Large intestine (tissue), 12 donors: ENCODE measurements at places on chromosomes 16 and 17. TPM values are rescaled to one million over a fixed set of nuclear protein-coding genes. Genes with fewer than 3 reads are reported as not detected.

Gene TM4SF5
- 44.0 TPM for polyA plus RNA-seq

Gene FBXW10
- 1.1 TPM for polyA plus RNA-seq

Gene ATP5PD
- polyA plus RNA-seq: 321 TPM

Gene NHERF2
- 32.3 TPM for polyA plus RNA-seq

Gene HEXD
- 50.4 TPM for polyA plus RNA-seq

Gene SOCS1
- 2.9 TPM for polyA plus RNA-seq

Gene ADAD2
- 0.43 TPM for polyA plus RNA-seq

Gene IRX6
- polyA plus RNA-seq: not detected

Gene ABCC11
- polyA plus RNA-seq: 0.21 TPM

Gene DOC2B
- 7.0 TPM for polyA plus RNA-seq

Gene ADGRG1
- polyA plus RNA-seq: 102 TPM

Gene ANKRD40CL
- polyA plus RNA-seq: 28.4 TPM

DNA sequence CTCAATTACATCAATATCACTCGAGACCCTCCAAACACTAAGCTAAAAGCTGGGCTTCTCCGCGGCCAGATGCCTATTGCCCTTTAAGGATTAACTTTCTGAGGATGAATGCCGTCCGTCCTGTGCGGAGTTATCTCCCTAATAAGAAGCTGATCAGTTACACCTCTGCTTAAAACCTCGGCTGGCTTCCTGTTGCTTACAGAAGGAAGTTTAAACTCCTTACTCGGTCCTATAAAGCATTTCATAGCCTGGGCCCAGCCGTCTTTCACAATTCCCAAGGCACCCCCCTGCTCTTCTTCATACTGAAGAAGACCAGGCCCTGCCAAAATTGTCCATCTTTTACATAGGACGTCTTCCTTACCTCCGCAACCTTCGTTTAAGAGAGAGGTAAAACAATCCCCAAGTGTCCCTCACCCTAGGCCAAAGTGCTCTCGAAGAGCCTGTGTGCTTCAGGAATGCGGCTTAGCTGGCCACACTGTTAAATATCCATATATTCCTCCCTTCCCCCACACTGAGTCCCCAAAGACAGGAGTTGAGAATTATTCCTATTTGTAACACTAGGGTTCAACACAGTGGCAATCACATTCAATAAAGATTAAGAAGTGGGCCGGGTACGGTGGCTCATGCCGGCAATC is 112.6 kb upstream of the IRX5 start:
- no peak for DNase-seq

GRCh38 chr16:65406116-65406515 is 284.3 kb upstream of the CDH11 start:
- no peak for DNase-seq

GRCh38 chr17:58270476-58271215 is 10.1 kb downstream of the MPO start:
- no peak for DNase-seq

DNA sequence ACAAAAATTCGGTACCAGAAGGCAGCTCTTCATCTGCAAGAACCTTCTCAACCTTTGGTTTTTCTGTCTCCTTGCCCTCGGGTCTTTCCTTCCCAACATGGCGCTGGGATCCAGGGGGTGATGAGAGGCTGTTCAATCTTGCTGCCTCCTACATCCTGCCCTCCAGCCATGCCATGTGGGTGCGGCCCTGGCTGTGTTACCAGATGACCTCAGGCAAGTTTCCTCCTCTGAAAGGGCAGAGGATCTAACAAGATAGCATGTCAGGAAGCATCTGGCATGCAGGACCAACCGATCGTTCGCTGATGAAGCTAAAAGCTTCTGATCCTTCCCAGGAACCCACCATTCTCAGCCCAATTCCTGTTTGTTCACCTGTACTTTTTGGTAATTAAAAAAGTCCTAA is 36.8 kb upstream of the BCAR1 start:
- no peak for DNase-seq

GRCh38 chr17:60332574-60332973 is 59.4 kb downstream of the USP32 start:
- DNase-seq: no peak

- no peak for DNase-seq
Observed at GRCh38 chr16:53769787-53770186, 65.8 kb downstream of the FTO start.

GRCh38 chr16:86810062-86810461 is 231.7 kb downstream of the FOXL1 start:
- DNase-seq: no peak

DNA sequence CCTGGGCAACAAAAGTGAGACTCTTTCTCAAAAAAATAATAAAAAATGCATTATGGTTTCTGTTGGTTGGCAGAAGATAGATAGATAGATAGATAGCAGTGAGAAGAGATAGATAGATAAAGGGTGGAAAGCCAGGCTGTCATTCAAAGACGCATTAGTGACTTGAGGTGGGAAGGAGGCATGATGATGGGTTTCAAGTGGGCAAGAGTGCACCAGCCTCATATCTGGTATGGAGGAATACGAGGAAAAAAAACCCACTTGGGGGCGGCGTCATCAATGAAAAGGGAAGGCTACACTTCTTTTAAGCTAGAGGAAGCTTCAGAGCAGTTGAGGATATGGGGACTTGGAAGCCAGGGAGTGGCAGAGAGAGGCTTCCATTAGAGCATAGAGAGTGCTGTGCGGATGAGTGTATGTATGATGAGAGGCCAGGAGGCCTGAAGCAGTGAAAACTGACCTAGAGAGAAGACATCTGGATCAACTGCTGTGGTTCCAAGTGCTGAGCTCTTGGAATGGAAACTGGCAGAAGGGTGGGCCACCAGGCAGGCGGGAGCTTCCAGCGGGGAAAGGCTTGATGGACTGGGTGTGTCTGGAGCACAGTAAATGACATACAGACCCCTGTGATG is 31.8 kb downstream of the CEP95 start:
- DNase-seq: no peak

DNA sequence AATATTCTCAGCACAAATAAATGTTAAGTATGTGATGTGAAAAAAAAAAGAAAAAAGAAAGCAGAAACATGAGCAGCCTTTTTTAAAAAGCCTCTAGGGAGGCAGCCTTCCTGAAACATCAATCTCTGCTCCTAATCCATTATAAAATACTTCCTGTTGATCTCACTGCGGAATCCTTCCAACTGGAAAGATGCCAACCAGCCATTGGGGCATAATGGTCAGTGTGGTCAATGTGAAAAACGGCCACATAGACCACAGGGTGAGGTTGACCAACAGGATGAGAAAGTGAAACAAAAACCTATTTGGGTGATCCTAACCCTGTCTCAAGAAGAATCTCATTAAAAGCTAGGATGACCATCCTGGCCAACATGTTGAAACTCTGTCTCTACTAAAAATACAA is 26.1 kb upstream of the ABCA8 start:
- DNase-seq: no peak

DNA sequence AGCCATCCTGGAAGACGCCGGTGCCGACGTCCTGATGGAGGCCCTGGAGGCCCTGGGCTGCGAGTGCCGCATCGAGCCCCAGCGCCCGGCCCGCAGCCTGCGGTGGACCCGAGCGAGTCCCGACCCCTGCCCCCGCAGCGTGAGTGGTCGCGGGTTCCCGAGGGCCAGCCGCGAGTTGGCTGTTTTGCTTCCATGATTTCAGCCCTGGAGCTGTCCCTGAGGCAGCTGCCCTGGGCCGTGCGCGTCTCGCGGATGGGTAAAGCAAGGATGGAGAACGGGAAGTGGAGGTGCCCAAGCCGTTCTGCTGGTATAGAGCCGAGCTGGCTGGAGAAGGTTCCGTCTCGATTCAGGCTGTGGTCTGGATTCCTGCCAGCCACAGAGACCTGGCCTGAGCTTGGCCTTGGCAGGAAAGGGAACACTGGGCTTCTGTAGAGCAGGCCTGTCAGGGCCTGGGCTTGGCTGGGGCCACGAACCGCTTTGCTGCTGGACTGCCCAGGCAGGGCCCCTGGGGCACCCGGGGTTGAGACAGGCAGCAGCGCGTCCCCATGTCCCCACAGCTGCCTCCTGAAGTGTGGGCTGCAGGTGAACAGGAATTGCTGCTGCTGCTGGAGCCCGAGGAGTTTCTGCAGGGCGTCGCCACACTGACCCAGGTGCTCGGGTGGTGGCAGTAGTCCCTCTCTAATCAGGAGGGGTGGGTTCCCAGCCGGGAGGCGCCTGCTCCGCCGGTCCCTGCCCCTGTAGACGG is 941 bp upstream of the MRPS34 start:
- DNase-seq: no peak

GRCh38 chr16:46859719-46860152 is 24.4 kb upstream of the GPT2 start:
- no peak for DNase-seq

DNA sequence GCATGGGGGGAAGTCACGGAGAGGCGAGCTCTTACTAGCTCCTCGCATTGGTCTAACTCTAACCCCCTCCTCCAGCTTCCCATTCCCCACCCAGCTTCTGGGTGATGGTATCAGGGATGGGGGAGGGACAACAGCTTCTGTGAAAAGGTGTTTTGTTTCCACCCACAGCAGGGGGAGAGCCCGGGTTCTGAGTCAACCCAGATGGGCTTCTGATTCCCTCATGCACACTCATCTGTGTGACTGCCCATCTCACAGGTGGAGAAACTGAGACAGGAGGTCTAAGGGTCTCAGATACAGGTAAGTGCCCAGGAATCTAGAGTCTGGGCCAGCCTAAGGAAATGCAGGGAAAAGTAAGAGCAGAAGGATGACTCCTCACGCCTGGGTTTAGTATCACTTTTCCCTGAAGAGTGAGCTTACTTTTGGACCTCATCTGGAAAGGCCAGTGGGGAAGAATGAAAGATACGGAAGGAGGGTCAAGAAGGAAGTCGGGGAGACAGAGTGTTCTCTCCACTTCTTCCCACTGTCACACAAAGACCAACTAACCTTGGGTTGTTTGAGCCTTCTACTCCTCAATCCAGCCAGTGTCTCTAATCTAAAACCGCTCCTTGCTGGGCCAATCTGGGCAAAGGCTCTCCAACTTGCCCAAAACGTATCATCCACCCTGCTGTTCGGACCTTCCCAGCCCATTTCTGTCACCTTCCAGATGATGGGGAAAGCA is 3.1 kb upstream of the TLCD2 start:
- no peak for DNase-seq

GRCh38 chr16:19766988-19767387 is 48.9 kb downstream of the IQCK start:
- DNase-seq: no peak

DNA sequence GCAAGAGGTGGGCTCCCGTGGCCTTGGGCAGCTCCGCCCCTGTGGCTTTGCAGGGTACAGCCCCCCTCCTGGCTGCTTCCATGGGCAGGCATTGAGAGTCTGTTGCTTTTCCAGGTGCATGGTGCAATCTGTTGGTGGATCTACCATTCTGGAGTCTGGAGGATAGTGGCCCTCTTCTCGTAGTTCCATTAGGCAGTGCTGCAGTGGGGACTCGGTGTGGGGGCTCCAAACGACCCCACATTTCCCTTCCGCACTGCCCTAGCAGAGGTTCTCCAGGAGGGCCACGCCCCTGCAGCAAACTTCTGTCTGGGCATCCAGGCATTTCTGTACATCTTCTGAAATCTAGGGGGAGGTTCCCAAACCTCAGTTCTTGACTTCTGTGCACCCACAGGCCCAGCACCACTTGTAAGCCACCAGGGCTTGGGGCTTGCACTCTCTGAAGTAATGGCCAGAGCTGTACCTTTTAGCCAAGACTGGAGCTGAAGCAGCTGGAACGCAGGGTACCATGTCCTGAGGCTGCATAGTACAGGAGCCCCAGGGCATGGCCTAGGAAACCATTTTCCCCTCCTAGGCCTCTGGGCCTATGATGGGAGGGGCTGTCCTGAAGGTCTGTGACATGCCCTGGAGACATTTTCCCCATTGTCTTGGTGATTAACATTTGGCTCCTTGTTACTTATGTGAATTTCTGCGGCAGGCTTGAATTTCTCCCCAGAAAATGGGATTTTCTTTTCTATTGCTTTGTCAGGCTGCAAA is 6.0 kb downstream of the PRKAR1A start:
- DNase-seq: no peak

DNA sequence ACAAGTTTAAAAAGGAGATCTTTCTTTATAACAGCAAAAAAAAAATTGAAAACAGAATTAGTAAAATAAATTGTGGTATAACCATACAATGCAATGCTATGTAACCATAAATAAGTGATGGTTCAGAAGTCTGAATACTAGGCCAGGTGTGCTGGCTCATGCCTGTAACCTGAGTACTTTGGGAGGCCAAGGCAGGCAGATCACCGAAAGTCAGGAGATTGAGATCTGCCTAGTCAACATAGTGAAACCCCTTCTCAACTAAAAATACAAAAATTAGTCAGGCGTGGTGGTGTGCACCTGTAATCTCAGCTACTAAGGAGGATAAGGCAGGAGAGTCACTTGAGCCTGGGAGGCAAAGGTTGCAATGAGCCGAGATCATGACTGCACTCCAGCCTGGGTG is 34.6 kb downstream of the CCT6B start:
- DNase-seq: no peak

GRCh38 chr17:40026816-40027613 is 11.8 kb downstream of the CSF3 start:
- peak; percentile 66 for DNase-seq

DNA sequence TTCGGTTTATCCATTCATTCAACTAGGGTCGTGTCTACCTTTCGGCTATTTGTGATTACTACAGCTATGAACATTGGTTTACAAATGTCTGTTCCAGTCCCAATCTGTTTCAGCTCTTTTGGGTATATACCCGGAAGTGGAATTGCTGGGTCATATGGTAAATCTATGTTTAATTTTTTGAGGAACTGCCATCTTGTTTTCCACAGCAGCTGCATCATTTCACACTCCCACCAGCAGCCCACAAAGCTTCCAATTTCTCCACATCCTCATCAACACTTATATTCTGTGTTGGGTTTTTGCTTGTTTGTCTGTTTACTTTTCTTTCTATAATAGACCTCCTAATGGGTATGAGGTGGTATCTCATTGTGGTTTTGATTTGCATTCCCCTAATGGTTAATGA is 48.7 kb upstream of the GINS3 start:
- DNase-seq: no peak

DNA sequence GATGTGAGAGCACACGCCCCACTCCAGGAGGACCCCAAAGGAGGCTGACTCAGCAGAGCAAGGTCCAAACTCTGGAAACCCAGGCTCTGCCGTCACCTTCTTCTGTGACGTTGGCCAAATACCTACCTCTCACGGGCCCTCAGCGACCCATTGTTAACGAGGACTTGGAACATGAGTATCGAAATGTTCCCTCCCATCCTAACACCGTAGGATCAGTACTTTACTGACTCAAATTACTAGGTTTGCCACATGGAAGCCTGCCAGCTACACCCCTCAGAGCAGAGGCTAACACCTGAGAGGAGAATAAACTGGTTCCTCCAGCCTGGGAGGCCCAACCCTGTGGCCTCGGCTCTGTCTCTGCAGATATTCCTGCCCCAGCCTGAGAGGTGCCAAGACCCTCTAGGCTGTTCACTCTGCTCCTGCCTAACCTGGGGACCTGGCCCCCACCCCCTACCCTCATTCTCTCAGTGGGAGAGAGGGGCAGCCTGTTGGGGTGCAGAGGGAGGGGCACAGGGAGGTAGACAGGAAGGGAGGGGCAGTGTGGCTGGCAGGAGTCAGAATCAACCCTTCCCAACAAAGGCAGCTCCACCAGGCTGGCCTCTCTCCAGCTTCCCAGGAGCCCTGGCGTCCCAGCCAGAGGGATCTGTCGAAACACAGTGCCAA is 4.4 kb downstream of the PITPNM3 start:
- peak; percentile 85 for DNase-seq

- DNase-seq: no peak
Observed at GRCh38 chr16:49462989-49463371, 89.4 kb downstream of the C16orf78 start.

- DNase-seq: no peak
Observed at GRCh38 chr16:65867276-65867960, 499.1 kb upstream of the CDH5 start.
